Stimulated activated CD4-positive, alpha-beta T cell treated with anti-CD3 and anti-CD28 coated beads, Interleukin-1b, Interleukin-23, amount 100 ng/mL, for 1 hour (primary cell): ENCODE measurements at places on chromosomes 7 and 10.

GRCh38 chr10:33241351-33241750, 93.1 kb downstream of the NRP1 start:
- DNase-seq, result no peak

DNA sequence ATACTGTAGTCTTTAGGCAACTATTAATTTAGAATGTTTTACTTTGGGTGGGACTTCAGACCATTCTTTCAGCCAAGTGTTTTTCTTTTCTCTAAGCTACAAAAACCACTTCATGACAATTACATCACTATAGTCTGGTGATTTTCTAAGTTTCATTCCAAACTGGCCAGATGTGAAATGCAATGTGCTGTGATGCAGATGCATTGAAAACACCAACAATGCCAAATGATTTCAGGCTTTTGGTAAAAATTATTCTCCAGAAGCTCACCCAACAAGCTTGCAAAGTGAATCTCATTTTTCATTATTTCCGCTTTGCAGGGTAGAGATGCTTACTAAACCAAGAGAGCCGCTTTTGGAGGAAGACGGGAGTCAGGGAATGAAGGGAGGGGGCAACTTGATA, 118.4 kb upstream of the ANK3 start:
- DNase-seq, result no peak

DNA sequence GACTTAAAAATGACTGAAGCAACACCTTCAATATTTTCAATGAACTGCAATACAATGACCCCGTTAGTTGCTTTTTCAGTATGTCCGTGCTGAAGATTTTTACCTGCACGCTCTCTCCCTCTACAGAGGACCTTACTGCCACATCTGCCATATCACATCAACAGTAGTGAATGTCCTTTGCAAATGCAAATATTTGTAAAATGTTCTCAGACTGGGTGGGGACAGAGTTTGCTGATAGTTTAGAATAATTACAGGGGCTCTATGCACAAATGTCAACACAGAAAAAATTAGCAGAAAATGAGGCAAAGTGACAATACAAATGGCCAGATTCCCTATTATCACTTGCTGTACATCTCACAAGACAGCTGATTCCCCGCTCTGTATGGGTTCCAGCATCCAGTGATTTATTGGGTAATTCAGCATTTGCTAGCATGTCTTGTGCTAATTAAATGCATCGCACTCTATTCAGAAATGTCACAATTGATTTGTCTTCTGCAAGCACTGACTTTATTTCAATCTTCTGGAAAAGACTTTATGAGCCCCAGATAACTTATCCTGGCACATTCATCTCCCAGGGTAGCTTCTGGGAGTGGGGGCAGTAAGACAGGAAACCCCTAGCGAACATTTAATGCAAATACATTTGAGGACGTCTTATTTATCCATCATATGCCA, 69.1 kb upstream of the PTER start:
- no peak for DNase-seq

- DNase-seq, result no peak
Measured at GRCh38 chr7:158957921-158958491, 101.6 kb downstream of the DYNC2I1 start.

DNA sequence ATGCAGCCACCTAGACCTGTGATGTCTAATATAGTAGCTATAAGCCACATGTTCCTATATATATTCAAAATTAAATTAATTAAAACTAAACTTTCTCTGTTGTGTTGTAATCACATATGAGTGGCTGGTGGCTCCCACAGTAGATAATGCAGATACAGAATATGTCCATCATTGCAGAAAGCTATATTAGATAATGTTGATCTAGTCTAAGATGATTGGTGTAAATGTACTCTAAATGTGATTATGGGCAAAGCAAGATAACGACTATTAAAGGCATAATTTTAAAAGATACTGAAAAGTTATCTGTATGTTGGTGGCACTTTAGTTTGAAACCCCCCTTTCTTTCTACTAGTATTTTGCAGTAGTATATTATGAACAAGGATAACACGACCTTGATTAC, 5.7 kb upstream of the HGF start:
- no peak for DNase-seq

GRCh38 chr7:13841284-13841683, 148.2 kb downstream of the ETV1 start:
- no peak for DNase-seq

- no peak for DNase-seq
Measured at GRCh38 chr7:46448478-46448877, 527.4 kb upstream of the IGFBP3 start.

DNA sequence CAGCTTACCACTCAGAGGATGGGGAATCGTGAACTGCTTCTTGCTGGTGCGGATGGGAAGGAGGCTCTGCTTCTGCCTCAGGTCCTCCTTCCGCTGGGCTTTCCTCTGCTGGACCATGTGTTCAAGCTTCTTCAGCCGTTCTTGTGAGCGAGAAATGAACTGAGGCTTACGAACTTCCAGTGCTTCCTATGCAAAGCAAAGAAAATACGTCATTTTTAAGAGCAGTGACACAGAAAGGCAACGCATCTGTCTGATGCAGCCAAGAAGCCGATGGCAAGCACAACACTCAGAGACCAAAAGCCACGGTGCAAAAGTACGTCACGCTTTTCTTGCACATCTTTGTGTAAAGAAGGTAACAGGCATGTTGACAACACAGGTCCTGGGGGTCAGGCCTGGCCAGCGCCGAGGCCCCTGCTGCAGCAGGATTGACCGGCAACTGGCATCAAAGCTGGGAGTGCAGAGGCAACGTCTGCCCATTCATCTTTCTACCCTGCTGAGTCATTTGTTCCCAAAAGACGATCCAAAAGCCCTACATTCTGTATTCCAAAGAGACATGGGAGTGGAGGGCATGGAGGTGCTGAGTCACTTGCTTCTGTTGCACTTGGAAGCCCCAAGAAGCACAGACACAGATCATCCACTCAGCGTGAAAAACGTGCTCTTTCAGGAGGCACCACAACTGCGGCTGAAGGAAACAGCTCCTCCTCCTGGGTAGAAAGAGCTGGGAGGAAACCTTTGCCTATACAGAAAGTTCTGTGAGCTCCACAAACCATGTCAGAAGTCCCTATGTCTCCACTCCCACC, 71.0 kb upstream of the ADAM12 start:
- DNase-seq, result no peak

GRCh38 chr10:51532044-51532443, 167.4 kb downstream of the CSTF2T start:
- DNase-seq, result no peak

- no peak for DNase-seq
Measured at GRCh38 chr7:23293500-23294073, 5.6 kb upstream of the MALSU1 start.

- DNase-seq, result no peak
Measured at GRCh38 chr10:76085002-76085816, 653.8 kb downstream of the LRMDA start.

- DNase-seq, result no peak
Measured at GRCh38 chr7:8094164-8095140, 125.9 kb downstream of the GLCCI1 start.

- no peak for DNase-seq
Measured at GRCh38 chr7:55055479-55055878, 36.7 kb downstream of the EGFR start.

- peak; percentile 33 for DNase-seq
Measured at GRCh38 chr7:45136106-45137060, 21.2 kb upstream of the RAMP3 start.

DNA sequence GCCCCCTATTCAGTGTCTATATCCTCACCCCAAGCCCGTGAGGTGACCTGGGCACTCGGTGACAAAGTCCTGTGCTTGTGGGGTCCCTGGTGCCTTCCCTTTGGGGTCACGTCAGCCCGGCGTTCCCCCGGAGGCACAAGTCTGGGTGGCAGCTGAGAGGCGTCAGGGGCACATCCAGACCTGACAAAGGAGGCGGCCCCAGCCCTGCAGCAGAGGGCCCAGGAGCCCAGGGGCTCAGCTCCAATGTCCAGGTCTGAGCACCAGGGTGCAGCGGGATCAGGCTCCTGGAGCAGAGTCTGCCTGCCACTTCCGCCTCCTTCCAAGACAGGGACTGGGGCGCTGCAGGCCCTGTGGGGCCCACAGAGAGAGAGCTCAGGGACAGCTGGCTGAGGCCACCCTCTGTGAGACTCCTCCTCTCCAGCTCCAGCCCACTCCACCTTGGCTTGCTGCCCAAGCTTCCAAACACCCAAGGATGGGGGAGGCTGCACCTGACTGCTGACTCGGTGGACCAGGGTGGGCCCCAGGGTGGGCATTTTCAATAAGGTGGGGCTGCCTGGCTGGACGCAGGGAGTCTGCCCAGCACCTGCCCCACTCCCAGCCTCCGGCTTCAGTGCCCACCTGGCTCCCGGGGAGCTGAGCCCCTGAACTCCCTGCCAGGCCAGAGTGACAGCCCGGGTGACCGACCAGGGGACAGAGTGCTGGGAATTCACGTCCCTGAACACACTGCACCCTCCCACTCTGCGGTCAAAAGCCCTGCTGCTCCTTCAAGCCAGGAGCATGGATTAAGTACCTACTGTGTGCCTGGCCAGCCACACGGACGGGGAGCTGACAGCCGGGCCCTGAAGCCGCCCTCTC, 1.0 kb upstream of the KNDC1 start:
- DNase-seq, result no peak
